ENCODE measurements at places on chromosomes 6 and 20.
A peak's percentile ranks its signal among the peaks of the same experiment; 100 is the strongest.

DNA sequence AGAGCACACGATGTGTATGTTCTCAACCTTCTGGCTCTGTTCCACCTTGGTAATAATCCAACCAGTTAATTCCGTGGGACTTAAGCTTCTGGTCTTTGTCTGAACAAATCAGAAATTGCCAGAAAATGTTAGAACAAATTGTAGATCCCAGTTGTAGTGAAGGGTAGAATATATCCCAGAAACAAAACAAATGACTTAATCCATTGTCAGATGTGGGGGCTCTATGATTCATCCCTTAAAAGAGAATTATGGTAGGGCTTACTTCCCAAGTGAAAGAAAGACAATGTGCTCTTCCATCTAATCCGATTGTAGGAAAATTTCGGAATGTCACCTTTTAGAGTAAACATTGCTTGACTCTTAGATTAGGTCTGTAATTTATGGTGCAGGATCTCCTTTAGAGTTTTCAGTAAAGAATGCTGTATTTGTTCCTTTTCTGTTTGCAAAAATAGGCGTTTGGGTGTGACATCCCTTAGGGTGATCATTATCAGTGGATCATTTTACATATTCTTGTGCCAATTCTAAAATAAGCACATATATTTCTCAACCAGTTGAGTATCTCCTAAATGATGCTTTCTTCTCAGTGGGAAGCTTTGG is 234.5 kb upstream of the ZNF217 start:
- DNase-seq: no peak

DNA sequence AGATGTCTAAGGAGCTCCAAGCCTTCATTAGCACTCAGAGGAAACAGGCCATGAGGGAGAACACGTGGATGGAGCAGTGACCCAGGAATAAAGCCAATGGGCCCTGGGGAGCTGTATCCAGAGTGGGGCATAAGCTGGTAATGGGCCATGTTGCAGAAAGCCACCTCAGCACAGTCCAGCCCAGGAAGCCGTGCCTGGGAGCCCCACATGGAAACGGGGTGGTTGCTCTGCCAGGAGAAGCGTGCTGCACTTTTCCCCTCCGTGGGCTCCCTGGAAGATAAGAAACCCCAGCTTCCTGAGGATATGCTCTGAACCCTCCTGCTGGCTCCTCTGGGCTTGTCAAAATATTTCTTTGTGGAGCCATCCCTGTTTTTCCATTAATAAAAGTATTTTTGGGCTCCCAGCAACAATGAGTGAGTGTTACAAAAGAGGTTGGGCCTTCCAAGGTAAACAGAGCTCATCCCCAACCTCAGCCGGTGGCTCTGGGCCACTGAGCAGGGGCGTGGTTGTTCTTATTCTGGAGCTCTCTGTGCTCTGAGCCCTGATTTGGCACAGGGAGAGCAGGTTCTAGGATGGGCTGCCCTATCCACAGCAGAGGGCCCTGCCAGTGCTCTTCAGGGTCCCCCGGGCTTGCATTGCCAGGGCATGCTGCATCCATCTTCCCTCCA is 31.2 kb upstream of the NFATC2 start:
- DNase-seq: peak; percentile 66

GRCh38 chr6:17585766-17586490 is 14.2 kb upstream of the FAM8A1 start:
- DNase-seq: no peak

- no peak for DNase-seq
Measured at GRCh38 chr6:145904868-145905267, 59.3 kb downstream of the SHPRH start.

GRCh38 chr6:87274660-87275274 is 47.6 kb upstream of the SMIM8 start:
- DNase-seq: no peak

- DNase-seq: no peak
Measured at GRCh38 chr6:159525445-159526025, 167.5 kb downstream of the SOD2 start.

DNA sequence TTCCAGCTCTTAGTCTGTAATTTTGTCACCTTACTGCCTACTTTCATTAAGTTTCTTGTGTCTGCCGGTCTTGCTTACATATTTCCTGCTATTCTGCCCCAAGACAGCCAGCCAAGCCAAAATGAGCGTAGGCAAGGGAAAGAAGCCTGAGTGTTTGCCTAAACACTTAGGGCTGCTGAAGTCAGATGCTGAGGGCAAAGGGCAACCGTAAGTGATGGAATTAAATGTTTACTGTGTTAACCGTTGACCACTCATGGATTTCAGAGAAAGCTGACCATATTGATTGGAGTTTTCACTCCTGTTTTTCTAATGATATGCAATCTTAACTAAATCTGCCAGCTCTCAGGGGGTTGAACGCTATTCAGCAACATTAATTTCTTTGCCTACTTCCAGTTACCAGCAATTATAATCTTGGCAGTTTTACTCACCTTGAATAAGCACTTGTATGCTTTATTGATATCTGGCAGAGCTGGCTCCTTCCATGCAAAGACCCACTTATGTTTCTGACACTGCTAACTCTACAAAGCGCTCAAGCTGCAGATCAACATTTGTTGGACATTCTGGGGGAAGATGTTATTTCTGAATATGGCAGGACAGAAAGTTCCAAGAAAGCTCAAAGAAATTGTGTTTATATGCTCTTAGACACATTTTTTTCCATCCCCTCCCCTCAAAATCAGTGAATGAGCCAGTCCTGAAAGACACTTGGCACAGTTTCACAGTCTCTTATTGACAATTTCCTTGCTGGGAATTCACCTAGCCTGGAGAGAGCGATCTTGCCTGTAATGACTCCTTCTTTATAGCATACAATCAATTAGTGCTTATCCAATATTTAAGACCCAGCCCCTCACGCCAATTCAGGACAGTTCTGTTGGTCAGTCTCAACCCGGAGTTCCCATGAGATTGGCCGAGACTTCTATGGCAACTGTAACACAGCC is 183.8 kb downstream of the PLCB1 start:
- no peak for DNase-seq

DNA sequence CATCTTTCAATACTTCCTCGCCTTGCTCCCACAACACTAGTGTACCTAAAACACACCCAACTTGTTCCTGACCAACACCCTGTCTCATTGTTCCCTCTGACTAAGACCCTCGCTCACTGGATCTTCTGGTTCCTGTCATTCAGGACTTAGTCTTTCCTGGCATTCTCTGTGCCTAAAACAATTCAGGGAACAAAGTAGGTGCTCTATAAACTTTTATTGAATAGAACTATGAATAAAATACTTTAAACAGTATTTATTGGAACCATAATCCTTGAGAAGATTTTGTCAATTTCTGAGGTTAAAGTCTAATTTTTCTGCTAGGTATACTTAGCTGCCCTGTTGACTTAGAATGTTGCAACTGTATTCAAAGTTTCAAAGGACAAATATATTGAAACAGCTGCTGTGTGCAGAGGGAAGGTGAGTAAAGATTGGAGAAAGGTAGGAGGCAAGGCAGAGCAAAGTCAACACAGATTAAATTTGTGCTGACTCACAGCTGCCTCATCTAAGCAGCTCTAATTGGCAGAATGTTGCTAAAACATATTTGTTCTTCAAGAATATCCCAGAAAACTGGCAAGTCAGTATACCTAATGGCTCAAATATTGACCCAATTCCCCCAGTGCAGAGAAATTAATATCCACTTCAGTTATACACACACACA is 37.6 kb downstream of the GSTA2 start:
- DNase-seq: no peak

- DNase-seq: no peak
Measured at GRCh38 chr20:21315138-21315537, 12.0 kb downstream of the XRN2 start.

DNA sequence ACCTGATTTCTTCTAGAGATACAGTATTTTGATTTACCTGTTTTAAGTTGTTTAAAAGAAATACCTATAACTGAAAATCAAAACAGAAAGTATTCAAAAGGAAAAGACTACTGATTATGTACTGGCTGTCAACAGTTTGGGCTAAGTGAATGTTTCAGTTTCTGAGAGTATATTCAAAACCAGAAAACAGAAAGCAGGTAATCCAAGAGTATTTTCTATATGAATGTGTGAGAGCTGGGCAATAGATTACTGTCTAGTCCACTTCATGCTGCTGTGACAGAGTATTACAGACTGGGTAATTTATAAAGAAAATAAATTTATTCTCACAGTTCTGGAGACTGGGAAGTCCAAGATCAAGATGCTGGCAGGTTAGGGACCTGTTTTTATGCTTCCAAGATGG is 261.0 kb downstream of the ARHGAP18 start:
- DNase-seq: no peak

DNA sequence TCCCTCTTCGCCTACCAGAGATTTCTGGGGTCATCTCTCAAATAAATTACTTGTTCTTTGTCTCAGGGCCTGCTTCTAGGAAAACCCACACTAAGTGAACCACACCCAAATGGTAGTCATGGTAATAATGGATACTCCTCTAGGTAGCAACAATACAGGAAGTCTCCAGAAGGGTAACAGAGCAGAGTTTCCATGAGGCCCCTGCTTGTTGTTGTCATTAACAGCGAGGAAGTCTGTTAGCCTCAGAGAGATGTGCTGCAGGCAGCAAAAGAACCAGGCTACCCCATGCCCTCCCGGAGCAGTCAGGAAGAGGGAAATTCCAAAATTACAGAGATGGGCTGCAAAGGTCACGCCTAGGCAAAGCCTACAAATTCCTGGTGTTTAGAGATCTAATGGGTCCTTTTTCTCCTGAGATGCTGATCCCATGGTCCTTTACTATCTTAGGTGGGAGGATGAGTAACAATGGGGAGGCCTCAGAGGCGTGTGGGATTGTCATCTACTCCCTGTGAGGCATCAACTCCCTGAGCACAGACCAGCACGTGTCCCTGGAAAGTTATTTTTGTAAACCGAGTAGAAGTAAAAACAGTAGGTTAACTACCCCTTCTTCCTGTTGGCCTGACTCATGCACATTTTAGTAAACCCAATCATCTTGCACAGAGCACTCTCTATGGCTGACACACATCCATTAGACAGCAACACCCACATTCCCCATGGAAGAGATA is 10.1 kb downstream of the ISM1 start:
- no peak for DNase-seq

DNA sequence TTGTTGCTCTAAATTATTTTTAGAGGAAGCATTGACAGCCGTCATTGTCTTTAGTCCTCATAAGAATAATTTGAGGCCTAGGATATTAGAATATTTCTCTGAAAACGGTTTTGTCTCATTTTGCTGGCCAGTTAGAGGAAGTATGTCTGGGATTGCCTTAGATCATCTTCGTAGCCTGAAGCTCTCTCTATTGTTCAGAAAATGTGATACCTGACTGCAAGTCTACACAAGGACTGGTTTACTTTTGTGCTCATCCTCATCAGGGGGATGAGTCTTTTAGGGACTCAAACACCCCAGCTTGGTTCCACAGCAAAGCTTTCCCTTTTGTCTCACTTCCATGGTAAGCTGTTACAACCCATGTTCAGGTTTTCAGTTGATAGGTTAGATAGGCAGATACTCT is 141.8 kb downstream of the FARS2 start:
- DNase-seq: no peak

GRCh38 chr20:49275216-49275615 is 2.6 kb downstream of the ZNFX1 start:
- no peak for DNase-seq

DNA sequence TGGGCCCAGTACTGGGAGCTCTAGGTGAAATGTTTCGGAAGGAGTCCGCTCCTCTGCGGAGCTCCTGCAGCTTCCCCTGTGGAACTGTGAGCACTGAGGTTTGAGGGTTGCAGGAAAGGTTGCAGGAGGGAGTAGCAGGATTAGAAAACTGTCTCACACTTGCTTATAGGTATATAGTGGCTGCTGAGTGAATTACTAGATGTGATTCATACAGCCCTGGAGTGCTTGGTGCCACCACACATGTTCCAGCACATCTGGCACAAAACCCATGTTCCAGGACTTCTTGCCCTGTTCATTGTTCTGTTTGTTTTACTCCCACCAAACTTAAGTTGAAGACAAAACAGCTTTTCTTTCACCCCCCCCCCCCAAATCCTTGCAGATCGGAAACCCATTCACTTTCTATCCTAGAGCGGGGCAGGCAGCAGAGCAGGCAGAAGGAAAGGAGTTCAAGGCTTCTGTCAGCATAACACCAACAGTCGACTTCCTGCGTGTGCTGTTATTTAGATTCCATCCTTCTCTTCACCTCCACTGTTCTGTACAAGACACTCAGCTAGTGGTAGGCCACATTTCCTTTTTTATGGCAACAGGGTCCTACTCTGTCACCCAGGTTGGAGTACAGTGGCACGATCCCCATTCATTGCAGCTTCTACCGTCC is 669 bp upstream of the PEX6 start:
- DNase-seq: no peak

DNA sequence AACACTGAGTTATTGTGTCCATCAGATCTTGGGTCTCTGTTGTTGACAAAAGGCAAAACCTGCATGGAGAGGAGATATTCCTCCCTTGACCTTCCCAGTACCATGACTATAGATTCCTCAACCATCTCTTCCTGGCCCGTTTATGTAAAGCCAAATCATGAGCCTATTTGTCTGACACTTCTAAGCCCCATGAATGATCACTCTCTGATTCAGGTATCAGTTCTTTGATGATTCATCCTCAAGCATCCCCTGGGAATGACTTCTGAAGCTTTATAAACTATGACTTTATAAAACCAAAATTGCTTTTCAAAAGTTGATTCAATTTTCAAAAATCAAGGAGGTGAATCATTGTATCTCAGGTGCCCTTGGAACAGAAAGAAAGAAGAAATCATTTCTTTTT is 78.7 kb upstream of the LOC128125822 start:
- no peak for DNase-seq

GRCh38 chr6:4289770-4290320 is 154.5 kb upstream of the ECI2 start:
- no peak for DNase-seq

GRCh38 chr6:162887981-162888689 is 160.4 kb downstream of the PACRG start:
- no peak for DNase-seq

GRCh38 chr20:15278041-15278440 is 940.6 kb upstream of the FLRT3 start:
- no peak for DNase-seq

DNA sequence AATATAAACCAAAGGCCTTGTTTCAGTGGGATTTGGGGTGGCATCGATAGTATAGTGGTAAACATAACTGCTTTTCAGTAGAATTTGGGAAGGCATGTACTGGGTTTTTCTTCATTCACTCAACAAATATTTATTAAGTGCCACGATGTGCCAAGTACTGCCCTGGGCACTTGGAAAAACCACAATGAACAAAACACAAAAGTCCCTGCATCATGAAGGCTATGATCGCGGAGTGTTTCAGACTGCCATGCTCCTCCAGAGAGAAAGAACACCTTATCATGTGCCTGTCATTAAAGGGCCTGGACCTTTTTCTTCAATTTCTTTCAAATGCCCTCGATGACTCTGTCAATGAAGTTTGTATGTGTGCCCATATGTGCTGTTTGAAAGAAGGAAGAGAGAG is 59.2 kb upstream of the CEP85L start:
- DNase-seq: no peak

GRCh38 chr6:42417641-42418112 is 34.0 kb downstream of the TRERF1 start:
- no peak for DNase-seq

GRCh38 chr6:77425671-77426070 is 37.6 kb downstream of the HTR1B start:
- DNase-seq: no peak

GRCh38 chr6:166489301-166490155 is 97.0 kb downstream of the RAMACL start:
- no peak for DNase-seq

All from breast epithelium (tissue), 4 donors.